CD4-positive, alpha-beta T cell treated with Interleukin-4 for 1 hour (primary cell): ENCODE measurements at places on chromosomes 6 and 20.

- peak; percentile 69 for DNase-seq
Observed at GRCh38 chr20:25237610-25238318, 10.1 kb upstream of the PYGB start.

- DNase-seq, result no peak
Observed at GRCh38 chr6:33453393-33454008, 875 bp upstream of the ZBTB9 start.

DNA sequence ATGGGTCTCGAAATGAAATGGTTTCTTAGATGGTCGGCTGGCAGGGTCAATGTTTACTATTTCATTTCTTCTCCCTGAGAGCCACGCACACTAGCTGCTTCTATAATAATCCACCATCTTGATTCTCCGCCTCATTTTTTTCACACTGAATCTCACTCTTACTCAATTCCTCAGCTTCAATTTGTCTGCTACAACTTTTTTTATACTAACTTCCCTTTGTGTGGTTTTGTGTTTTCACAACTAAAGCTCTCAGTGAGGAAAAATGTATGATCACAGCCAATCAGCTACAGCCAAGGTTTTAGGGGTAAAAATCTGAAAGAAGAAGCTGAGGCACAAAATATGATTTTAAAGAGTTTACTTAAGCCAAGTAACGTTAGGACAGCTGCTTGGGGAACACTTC, 1309.4 kb downstream of the EPHA7 start:
- no peak for DNase-seq

DNA sequence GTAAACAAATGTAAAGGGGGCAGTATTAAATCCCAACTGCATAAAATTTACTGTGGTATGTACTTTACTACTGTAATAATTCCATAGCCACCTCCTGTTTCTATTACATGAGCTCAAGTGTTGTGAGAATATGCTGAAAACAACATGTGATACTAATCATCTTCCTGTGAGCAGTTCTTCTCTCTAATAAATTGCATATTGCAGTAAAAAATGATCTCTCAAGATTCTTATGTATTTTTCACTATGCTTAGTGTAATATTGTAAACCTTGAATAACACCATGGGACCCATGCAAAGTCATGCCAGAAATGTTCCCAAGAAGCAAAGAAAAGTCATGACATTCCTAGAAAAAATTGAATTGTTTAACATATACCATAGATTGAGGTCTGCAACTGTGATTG, 133.0 kb upstream of the ATXN1 start:
- no peak for DNase-seq

DNA sequence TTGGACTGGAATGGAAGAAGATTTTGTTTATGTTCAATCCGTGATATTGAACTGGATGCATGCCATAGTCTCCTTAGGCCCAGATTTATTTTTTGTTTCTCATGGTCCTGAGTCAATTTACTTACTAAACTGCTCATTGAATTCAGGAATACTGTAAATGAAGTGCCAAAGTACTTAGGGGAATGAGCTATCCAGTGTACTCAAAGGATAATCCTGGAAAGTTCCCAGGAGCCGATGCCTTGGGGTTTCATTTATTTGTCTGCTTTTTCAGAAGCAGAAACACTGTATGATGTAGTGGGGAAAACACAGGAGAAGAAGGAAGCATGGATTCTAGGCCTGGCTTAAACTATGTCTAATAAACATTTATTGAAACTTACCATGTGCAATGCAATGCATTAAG, 56.1 kb upstream of the THEMIS start:
- DNase-seq, result no peak

DNA sequence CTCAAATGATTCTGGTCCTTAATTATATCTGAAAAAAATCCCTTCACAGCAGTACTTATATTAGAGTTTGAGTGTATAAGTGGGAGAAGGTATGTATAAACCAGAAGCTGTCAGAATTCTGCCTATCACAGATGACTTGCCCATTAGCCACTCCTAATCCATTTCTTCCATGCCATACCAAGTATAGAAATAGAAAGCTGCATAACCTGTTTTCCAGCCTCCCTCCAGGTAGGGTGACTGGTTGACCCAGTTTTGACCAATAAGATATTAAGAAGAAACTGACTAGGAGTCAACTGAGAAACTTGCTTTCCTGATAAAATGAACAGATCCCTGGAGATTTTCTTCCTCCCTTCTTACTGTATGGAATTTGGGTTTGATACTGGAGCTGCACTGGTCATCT, 112.2 kb upstream of the GRIK2 start:
- no peak for DNase-seq

DNA sequence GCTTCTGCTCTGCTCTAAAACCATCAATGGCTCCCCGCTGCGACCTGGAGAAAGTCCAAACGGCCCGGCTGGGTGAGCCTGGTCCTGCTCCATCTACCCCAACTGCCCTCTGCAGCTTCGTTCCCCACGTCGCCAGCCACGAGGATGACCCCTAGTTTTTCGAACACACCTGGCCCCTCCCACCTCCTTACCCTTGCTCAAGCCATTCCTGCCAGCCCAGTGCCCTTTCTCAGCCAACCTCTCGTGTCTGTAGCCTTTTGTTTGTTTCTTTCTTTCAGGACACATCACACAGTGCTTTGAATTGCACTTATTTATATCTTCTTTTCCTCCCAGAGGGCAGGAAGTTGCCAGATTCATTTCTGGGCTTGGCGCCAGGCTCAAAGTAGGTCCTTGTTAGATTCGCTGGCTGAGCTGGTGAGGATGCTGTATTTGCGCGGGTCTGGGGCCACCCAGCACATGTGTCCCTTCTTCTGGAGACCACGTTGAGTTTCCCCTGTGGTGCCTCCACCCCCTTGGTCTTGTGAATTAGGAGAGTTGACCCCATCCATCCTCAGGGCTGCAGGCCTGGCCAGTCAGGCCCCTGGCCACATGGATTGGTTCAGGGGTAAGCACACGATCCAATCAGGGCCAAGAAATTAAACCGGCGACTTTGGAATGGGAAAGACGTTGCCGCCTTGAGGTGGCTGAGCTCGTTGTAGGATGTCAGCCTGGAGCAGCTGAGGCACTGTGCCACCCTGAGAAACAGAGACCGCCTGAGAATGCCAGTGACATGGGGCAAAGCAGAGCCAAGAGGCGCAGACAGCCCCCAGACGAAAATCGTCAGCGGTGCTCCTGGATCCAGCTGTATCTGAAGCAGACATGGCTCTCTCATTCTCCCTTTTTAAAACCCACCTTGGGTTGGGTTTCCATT, 156.0 kb downstream of the CEBPB start:
- DNase-seq, result no peak

GRCh38 chr6:7541175-7542064, at the start of gene DSP:
TSS of gene DSP (plus strand) at chr6:7541671. CDS start at chr6:7541916, 245 bp downstream.
- no peak for DNase-seq

GRCh38 chr6:85680388-85680787, 37.7 kb upstream of the SYNCRIP start:
- no peak for DNase-seq

GRCh38 chr6:117130125-117130524, 135.2 kb upstream of the VGLL2 start:
- DNase-seq, result no peak

- no peak for DNase-seq
Observed at GRCh38 chr6:55524441-55524840, 54.6 kb downstream of the HMGCLL1 start.

GRCh38 chr20:25338112-25339023, 52.3 kb downstream of the ABHD12 start:
- no peak for DNase-seq

DNA sequence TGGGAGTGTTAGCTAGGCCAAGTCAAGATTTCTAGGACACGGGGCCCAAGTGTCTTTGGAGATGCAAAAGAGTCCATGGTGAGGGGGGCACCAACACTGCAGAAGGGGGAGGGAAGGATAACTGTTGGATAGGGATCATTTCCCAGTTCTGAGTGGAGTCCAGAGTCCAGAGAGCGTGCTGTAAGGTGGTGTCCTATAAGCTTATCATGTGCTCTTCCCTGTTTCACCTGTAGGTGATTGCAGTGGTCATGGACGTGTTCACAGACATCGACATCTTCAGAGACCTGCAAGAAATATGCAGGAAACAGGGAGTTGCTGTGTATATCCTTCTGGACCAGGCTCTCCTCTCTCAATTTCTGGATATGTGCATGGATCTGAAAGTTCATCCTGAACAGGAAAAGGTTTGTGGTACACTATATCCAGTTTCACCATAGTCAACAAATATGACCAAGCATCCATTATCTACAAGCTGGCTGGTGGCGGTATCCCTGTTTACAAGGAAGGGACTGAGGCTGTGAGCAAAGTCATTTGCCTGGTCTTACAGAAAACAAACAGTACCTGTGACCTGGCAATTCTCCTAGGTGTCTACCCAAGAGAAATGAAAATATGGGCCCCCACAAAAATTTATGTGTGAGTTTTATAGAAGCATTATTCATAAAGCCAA, 15.6 kb downstream of the FAM83D start:
- DNase-seq, result no peak

- DNase-seq, result peak; percentile 24
Observed at GRCh38 chr6:114997813-114998292, 655.0 kb upstream of the HS3ST5 start.

- peak; percentile 46 for DNase-seq
Observed at GRCh38 chr6:26272171-26272637, 92.8 kb upstream of the BTN3A2 start.

DNA sequence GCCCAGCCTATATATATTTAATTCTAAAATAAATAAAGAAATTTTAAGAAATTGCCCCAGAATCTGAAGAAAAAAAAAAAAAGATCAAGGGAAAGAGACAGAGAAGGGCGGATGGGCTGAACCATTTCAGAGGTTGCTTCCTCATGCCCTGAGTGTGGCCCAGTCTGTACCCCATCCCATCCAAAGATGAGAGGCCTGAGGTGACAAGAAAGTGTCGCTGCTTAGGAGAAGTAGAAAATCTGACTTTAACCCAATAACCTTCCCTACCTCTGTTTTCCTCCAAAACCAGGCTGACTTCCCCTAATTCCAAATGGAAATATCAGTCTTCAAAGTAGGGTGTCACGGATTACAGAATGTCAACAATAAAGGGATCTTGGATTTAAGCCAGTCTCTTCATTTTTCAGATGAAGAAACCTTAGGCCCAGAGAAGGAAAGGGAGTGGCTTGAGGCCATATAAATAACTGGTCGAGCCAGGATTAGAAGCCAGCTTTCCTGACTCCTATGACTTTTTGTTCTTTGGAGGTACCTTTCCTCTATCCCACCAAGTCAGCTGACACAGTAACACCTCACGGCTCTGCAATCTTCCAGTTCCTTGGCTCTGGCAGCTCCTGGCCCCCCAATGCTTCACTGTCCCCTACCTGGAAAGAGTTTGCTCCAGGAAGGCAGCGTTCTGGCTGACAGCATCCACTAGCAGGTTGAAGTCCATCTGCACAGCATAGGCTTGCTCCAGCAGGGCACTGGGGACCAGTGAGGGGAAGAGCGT, 10.1 kb downstream of the GSS start:
- DNase-seq, result no peak

DNA sequence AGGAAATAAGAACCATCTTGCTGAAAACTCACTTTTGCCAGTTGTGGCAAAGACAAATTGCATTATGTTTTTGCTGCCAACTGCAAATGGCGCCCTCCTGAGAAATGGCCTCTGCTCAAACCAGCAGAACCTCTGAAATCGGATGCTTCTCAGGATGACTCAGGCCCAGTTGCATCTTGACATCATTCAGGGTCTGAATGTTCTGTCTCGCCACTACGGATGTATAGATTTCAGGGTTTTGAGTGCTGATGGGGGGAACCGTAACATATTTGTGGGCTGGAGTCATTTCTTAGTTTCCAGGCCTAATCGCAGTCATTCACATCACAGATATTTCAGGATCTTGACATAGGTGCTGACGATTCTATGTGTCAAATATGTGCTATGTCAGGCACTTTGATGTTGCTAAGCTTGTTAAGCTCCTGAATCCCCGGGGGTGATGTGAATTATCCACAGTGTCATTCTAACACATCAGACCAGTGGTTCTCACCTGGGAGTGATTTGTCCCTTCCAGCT, 207.1 kb downstream of the NFATC2 start:
- DNase-seq, result no peak

- DNase-seq, result no peak
Observed at GRCh38 chr6:56173228-56173627, 74.2 kb downstream of the COL21A1 start.

DNA sequence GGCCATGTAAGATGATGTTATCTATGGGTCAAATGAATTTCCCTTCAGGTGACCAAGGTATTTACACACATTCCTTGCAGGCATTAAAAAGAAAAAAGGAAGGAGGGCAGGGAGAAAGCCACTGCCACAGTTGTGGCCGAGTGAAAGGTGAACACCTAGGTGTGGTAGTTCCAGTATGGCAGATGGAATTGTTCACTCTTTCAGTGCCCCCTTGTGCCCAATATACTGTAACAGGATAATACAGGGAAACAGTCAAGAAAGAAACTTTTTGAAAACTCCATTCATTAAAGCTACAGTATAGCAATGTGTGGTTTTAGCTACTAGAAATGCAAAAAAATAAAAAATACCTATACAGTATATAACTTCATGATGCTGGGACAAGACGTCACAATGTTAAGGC, 52.1 kb downstream of the BMP2 start:
- DNase-seq, result no peak

DNA sequence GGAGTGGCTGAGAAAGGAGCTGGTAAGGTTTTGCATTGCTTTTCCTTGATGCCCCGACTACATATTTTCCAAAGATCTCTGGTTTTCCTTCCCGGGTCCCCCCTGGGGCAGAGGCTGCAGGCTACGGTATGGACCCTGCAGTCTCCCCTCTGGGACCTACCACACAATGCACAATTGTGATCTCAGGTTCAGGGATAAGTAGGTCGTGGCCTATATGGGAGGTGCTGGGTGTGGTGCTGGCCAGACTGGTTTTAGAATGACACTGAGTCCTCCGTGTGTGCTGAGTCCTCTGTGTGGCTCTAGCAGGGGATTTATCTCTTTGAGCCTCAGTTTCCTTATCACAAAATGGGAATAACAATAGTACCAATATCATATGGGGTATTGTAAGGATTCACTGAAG, 376 bp downstream of the C20orf202 start:
- no peak for DNase-seq

GRCh38 chr6:42123379-42124103, 18.9 kb downstream of the C6orf132 start:
- DNase-seq, result no peak

DNA sequence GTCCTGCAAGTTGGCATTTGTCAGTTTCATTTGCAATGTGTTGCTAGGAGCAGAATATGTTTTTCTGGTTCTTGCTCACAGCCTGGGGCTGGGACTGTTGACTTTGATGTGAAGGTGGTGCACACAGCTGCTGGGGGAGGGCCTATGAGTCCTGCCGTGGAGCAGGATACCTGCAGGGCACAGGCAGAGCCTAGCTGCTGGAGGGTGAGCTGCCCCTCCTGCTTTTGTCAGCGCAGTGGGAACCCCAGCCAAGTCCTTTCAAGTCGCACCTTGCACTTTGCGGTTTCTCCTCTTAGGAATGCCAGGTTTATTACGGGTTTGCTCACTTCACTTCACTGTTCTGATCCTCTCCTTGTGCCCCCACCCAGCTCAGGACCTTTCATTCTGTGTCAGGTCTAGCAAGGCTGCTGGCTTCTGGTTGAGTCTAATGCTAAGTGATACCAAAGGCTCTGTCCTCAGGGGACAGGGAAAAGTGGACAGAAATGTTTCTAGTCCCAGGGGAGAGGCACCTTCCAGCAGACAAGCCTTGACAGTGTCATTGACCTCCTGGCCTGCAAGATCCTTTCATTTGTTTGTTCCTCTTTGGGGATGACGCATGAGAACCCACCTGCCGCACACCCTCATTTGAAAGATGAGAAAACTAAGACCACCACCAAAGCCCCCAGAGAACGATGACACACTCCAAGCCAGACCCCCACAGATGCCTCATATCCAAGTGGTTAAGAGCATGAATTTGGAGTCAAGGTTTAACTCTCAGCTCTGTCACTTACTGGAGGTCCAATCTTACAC, 2.7 kb upstream of the SPO11 start:
- no peak for DNase-seq
